ENCODE measurements at places on chromosomes 4 and X.

GRCh38 chr4:39043861-39044363 is 11.7 kb upstream of the TMEM156 start:
- DNase-seq = no peak

- no peak for DNase-seq
Observed at GRCh38 chr4:185332575-185333464, 62.9 kb downstream of the LRP2BP start.

- no peak for DNase-seq
Observed at GRCh38 chr4:143531380-143531779, 17.9 kb downstream of the SMARCA5 start.

DNA sequence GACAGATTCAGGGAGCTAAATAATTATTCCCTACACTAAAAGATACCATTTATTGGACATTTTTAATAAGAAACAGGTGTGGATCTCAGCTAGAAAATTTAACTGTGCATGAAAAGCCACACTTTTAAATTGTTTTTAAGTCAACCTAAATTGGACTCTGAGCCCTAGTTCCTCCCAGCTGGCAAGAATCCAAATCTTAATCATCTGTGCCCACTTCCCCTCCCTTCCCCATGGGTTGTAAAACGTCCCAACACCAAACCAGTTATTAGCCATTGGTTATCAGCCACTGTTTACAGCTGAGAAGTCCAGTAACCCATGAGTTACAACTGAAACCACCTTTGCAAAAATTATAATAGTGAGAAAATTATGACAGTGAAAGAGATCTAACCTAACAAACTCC is 125.6 kb upstream of the S100G start:
- no peak for DNase-seq

DNA sequence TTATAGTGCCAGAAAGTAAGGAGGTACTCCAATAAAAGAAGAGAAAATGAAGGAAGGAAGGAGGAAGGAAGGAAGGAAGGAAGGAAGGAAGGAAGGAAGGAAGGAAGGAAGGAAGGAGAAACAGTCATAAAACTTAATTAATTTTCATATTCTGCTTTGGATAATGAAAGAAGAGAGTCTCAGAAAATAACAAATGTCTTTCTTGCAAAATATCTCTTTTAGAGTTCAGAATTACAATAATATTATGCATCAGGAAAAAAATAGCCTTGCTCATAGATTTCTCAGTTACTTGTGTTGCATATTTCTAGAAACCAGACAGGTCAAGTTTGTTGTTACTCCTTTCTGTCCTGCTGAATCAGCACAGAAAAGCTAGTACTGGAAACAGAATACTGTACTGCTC is 130.1 kb upstream of the DKK2 start:
- DNase-seq = no peak

DNA sequence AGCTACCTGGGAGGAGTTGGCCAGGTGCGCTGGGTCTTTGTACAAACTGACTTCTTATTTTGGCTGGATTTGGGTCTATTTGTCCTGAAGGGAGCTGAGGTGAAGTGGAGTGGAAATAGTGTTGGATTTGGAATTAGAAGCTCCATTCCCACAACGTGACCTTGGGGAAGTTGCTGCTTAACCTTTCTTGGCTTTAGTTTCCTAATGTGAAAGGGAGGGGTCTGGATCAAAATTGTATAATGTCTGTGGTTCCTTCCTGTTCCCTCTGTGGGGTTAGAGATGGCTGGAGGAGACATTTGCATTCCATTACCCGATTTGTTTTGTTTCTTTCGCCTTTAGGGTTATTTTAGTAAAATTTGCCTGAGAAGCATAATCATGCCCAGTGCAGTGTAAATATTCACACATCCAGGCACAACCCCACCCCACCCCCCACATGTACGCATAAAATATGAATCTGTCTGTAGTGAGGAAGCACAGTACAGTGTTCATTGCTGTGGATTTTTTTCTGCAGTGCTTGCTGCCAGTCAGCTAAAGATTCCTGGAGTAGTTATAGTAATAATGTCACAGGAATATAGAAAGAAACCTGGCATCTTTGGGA is 21.5 kb downstream of the JADE1 start:
- no peak for DNase-seq

- peak; percentile 29 for DNase-seq
Observed at GRCh38 chr4:27010334-27010940, 149.8 kb downstream of the STIM2 start.

DNA sequence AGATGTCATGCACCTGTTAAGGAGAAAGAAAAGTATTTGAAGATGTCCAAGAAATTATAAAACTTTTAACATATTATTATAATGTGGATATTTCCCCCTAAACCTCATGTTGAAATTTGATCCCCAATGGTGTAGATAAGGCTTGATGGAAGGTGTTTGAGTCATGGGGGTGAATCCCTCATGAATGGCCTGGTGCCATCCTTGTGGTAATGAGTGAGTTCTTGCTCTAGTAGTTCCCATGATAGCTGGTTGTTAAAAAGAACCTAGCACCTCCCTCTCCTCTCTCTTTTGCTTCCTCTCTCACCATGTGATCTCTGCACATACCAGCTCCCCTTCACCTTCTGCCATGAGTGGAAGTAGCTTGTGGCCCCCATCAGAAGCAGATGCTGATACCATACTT is 176.6 kb upstream of the NR3C2 start:
- DNase-seq = no peak

- no peak for DNase-seq
Observed at GRCh38 chrX:135596495-135596894, 76.0 kb downstream of the INTS6L start.

DNA sequence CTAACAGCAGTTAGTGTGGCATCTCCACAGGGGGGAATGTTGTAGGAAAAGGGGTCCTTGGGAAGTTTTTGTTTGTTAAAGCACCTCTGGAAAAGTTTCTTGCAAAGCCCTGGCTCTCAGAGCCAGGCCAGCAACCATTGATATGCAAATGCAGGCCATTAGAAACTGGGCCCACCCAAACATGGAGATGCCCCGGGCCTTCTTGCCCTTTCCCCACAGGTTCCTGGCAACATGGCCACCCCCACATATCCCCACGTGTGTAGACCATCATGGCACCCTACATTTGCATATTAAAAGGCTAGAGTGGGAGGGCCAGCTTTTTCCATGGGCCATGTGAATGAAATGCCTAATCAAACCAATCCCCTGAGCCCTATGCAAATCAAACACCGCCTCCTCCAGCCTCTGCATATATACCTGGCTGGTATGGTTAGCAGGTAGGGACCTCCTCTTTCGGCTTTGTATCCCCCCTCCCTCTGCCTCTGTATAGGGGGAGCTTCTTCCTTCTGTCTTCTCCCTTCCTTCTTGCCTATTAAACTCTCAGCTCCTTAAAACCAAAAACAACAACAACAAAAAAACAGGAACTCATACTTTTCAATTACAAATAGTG is 44.0 kb upstream of the ZCCHC13 start:
- DNase-seq = no peak

- DNase-seq = no peak
Observed at GRCh38 chrX:903116-903515, 272.5 kb downstream of the SHOX start.

DNA sequence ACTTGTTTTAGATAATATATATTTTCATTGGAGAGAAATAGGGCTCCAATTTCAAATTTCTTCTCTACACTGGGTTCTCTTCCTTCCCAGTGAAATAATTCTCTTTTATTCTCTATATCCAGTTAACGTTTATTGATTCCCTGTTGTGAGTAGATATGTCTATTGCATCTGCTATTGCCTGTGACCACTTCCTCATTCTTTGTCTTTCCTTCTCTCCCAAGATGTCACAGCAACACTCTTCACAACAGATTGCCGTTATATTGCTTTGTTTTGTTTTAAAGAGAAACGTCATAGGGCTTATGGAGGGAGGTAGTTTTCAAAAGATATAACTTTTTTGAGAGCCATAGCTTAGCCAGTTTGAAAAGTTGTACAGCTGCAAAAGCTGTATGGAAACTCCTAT is 343.8 kb downstream of the ARHGAP24 start:
- no peak for DNase-seq

DNA sequence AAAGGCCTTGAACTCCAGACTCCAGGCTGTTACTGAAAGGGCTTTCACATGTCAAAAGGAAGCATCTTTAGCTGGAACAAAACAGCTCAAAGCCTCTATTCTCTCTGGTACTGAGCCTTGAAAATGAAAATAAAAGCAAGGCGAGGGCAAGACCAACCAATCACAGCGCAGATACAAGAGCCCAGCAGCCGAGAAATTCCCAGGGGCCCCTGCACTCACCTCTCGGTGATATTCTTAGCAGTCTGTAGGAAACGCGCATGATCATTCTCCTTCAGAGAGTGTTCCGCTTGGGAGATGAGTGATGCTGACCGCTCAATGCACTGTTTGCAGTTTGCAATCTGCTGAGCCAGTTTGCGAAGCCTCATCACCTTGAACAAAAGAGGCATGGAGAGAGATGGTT is 138.1 kb downstream of the MID1 start:
- no peak for DNase-seq

GRCh38 chr4:73776321-73776729 is 36.0 kb downstream of the CXCL8 start:
- DNase-seq = no peak

DNA sequence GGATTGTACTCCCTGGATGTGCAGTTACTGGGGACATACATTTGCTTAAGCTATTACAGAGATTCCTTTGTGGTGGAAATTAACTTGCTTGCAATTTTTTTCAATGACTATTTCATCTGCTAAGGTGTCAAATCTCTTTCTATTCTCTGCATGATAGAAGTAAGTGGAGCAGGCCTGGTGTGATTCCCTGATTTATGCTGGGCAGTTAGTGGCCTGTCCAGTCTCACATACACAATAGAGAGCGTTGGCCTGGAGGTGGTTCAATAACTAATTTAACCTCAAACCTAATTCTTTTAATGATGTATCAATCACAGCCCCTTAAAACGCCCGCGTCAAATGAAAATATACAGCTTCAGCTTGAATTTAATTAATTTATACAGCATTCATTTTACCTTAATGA is 28.5 kb downstream of the VCX3A start:
- DNase-seq = no peak

- no peak for DNase-seq
Observed at GRCh38 chr4:29619168-29619567, 1101.0 kb upstream of the PCDH7 start.

DNA sequence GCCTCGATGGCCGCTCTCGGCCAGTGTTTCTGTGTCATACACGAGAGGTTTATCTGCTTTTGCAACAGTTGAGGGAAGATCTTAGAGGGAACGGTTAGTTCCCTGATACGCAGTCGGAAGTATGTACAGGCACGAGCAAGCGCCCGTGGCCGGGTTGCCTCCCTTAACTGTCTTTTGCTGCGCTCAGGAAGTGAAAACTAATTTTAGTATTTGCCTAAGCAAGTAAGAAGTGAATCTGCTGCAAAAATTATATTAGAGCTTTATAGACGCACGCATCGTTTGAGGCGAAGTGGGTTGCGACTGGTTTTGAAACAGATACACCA is 695 bp downstream of the MTM1 start:
- DNase-seq = peak; percentile 13

GRCh38 chrX:51742586-51742985 is 656 bp upstream of the GSPT2 start:
- DNase-seq = no peak

GRCh38 chr4:74408639-74409038 is 36.3 kb upstream of the AREG start:
- DNase-seq = no peak

DNA sequence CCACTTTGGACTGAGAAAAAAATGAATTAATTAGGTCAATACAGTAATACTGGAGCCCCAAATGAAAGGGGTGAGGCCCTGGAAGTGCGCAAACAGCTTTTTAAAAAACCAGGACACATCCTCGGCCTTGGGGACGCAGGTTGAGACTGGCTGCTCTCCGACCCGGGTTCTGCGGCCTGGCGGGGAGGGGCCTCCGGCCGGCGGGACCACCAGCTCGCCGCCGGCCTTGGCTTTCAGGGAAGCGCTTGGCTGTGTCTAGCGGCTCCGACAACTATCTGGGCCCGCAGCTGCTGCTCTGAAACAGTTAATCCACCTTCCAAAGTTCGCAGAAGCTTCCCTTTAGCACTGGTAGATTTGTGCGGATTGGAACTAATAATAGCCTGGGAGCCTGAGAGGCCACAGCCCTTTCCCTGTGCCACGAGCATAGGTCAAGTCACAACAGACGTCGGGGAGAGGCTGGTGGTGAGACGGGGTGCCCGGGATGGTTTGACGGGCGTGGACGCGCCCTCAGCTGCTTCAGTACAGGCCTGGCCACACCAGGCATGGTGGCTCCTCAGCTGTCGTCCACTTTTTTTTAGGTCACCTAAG is 1.1 kb upstream of the SEL1L3 start:
- no peak for DNase-seq

DNA sequence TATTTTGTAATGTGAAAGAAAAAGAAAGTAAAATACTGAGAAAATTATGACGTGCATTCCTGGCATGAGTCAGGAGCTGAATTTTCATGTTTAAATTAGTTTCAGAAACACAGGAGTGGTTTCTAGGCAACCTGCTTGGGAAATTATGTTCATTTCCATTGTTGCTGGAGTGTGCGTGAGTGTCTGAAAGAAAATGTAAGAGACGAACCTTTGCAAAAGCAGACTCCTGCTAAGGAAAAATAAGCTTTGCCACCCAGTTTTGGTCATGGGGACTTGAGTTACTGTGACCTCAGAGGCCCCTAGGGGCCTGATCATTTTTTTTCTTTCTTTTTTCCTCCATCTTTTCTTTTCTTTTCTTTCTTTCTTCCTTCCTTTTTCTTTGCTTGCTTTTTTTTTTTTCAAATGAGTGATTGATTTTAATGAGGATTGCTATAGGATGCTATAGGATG is 18.8 kb upstream of the CHRNA9 start:
- no peak for DNase-seq

- DNase-seq = peak; percentile 78
Observed at GRCh38 chrX:47836164-47837072, at the start of gene ZNF81. TSS of gene ZNF81 (plus strand) at chrX:47836902. CDS start at chrX:47846268, 9,366 bp downstream.

GRCh38 chr4:6692806-6693205 is 872 bp upstream of the S100P start:
- no peak for DNase-seq

- no peak for DNase-seq
Observed at GRCh38 chr4:109053257-109053656, 249.2 kb downstream of the COL25A1 start.

DNA sequence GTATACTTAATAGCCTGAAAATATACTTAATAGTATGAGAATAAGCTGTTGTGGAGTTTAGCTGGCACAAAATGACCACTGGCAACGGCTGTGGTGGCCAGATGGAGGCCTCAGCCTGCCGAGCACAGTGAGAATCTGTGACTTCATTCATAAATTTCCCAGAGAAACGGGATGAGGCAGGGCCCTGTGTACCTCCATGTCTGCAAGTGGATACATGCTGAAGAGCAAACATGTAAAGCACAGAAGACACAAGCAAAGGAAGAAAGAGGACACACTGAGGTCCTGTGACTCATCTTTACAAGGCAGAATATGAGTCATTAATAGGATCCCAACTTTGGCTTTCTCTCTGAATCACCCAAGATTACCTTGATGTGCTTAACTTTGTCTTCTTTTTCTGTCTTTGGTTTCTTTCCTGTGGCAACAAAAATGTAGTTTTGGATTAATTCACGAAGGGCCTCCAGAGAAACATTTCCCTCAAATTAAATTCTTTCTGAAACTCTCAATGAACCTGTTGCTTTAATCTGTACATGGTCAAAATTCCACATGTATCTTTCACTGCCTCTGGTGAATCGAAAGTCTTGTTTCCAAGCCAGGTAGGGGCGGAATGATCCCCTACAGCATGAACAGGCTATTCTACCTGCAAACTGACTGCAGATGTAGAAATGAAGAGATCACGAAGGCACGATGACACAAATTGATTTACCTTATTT is 56.4 kb downstream of the IRF2 start:
- DNase-seq = no peak

All from stimulated activated CD4-positive, alpha-beta T cell treated with anti-CD3 and anti-CD28 coated beads, TNF-alpha, amount 100 ng/mL, for 1 hour (primary cell).